ENCODE measurements at places on chromosomes 4 and X. TPM values are rescaled to one million over a fixed set of nuclear protein-coding genes. Genes with fewer than 3 reads are reported as not detected.

Gene GRXCR1
- total RNA-seq: not detected

Gene CT45A5
- total RNA-seq: not detected

Gene EMCN
- not detected for total RNA-seq

- no peak for DNase-seq
These were observed 69.0 kb downstream of the SERPINA7 start for GRCh38 chrX:105969487-105969886.

GRCh38 chr4:89992744-89993143 is 98.1 kb downstream of the MMRN1 start:
- no peak for DNase-seq

DNA sequence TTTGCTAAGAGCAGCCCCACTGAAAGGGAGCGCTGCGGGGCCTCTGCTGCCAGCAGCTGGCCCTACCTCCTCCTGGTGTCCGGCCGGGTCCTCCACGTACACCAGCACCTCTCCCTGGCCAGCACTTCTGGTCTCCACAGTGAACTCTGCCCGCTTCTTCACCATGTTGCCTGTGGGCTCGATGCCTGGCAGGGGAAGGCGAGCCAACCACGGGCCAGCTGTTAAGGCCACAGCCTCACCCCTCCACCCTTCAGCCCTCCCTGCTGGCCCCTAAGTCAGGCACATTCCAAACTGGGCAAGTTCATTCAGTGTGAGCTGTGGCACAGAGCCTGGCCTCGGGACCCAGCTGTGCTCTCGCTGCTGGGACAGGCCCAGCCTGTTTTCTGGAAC is 7.8 kb downstream of the FLNA start:
- no peak for DNase-seq

GRCh38 chr4:141229408-141230101 is 8.9 kb downstream of the ZNF330 start:
- DNase-seq: no peak

Measured in activated T-cell treated with anti-CD3 and anti-CD28 coated beads, Interleukin-2, amount 50 U/mL, for 4 hours (primary cell).